PC-9 (cell line): ENCODE measurements at places on chromosomes 5 and 9.

GRCh38 chr5:58740956-58741355 is 158.1 kb downstream of the RAB3C start:
- DNase-seq: no peak

DNA sequence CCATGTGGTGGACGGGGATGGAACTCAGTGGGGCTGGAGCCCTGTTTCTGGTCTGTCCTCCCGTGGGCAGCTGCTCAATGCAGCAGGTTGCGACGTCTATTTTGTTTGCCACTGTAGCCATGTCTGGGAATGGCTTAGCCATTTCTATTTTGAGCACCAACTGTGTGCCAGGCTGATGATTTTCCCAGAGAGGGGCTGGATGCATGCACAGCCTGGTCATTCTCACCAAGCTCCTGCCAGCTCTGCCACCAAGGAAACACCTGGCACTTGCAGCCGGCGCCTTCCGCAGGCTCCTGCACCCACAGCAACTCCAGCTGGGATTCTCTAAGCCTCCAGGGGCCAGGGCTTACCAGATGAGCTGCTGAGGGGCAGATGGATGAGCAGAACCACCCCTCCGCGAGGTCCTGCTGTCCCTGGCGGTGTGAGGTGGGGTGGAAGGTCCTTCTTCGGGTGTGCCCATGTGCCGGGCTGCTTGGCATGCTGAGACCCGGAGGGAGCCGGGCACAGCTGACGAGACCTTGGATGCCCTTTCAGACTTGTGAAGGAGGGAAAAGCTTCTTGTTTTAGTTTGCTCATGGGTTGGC is 151.2 kb downstream of the RXRA start:
- no peak for DNase-seq

DNA sequence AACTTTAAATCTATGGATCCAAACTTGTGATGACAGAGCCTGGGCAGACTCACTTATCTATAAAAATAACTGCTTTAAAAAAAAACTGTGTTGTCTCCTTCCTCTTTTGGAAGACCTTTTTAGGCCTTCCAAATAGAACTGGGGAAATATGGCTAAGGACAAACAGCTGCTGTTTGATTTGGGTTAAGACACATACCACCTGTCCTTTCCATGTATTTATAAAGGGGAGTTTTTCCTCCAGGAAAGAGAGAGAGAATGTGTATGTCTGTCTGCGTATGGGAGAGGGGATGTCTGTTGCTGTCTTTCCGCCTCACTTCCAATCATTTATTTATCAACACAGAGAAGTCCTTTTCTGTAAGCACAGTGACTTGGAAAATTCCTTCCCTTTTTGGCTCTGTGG is 2.8 kb downstream of the ARHGEF37 start:
- no peak for DNase-seq

GRCh38 chr9:6543204-6543603 is 102.3 kb downstream of the GLDC start:
- DNase-seq: no peak

DNA sequence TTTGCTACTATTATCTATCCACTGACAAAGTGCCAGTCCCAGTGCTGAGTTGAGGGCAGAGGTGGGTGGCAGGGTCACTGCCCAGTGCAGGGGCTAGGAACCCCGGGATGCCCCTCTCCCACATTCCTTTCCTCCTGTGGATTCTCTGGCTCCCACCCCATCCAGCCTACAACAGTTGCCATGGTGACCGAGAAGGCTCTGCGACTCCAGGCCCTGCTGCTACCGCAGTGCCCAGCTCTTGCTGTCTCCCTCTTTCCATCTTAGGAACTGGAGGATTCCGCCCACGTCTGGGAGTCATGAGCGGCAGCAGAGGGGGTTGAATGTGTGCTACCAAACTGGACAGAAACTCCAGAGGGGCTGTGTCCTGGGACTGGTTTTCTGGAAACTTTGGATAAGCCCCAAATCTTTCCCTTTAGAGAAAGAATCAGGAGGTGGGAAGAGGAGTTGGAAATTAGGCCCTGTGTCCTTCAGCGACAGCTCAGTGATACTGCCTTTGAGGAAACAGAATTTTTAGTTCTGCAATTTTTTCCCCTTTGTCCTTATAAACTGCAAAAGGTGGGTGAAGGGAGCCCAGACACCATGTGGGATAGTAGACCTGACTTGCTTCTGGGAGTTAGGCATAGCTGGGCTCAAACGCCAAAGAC is 20.7 kb upstream of the C5orf47 start:
- no peak for DNase-seq

GRCh38 chr5:66747607-66748006 is 151.4 kb downstream of the MAST4 start:
- no peak for DNase-seq

DNA sequence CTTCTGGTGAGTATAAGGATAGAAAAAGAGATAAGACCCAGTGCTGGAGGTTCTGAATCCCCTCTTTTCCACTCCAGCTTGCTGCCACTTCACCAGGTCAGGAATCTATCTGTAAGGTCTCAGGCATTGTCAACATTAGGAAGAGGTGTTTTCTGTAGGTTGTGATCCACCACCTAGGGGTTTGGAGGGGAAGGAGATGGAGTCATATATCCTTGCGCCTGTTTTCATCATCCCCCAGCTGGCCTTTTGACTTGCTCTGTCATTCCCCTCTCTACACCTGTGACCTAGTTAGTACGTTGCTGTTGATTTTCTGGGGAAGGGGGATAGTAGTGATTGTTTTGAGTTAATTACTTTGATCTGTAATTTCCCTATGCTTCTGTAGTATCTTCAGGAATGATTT is 20.5 kb downstream of the SPINK5 start:
- no peak for DNase-seq

DNA sequence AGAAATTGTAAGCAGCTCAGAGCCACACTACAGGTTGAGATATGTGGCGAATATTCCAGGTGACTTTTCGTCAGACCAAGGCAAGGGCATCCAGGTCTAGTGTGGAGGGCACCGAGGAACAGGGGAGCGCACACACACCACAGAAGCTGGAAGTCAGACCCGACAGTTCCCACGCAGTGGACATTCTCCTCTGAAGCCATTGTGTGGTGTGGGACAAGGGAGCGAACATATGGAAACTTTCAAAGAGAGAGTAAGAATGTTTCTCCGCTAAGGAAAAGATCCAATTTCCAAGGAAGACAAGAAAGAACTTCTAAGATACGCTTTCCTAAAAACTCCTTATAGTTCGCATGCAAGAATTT is 141.4 kb upstream of the OTULINL start:
- DNase-seq: no peak

GRCh38 chr5:36904677-36905076 is 28.1 kb downstream of the NIPBL start:
- no peak for DNase-seq

DNA sequence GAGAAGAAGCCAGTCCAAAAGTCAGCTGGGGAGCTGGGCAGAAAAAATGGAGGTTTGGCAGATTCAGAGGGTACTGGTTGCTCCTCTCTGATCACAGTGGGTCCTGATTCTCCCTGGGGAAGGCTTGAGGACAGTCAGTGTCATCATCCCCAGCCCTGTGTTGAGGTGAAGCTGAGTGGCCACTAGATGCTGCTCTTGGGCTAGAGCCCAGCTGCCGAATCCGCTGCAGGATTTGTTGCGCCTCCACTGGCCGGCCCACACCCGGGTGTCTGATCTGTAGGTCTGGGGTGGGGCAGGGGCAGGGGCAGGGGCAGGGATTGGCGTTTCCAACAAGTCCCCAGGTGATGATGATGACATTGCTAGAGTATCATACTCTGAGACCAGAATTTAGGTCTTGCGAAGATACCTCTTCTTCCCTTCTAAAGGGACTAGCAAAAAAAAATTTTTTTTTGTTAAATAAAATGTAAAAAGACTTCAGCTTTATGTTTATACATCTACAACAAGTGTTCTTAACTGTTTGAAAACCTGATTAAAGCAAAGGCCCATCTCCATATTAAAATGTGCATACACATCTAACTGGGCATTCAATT is 106.8 kb downstream of the PDE6A start:
- peak; percentile 76 for DNase-seq

DNA sequence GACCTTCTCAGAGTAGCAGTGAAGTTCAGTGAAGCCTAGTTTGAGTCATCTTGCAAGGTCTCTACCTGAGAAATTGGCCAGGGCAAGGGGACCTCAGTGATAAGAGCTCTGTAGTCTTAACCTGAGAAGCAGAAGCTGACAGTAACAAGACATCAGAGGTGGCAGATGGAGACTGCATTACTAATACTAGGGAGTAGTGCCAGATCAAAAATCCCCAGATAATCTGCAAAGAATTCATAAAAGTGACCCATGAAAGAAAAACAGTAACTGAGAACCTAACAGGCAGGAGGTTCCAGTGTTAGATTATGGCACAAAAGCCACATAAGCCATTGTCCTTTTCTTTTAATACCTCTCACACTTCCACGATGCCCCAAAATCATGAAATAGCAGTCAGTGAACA is 175.5 kb downstream of the MUSK start:
- DNase-seq: no peak

GRCh38 chr5:122751293-122751782 is 23.5 kb upstream of the SNX2 start:
- peak; percentile 74 for DNase-seq

DNA sequence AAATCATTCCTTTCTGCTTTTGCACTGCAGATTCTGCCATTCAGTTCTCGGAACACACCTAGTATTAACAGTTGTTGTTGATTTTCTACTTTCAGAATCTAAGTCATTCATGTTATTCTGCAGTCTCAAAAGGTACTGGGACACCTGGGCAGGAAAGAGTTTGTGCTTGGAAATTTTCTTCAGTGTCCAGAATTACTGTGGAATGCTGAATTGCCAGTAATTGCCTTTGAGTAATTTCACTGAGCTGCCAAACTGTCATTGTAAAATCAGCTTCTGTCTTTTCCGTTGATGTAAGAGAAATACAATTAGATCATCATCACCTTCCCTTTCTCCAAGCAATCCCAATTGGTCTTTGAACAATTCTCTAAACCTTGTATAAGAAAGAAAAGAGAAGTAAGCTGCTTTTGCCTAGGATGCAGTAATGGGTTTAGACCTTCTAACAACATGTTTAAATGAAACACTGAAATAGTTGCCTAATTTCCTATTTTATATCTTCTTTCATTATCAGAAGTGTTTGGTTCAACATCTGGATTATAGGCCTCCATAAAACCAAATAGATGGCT is 75.7 kb upstream of the TGFBR1 start:
- DNase-seq: no peak

DNA sequence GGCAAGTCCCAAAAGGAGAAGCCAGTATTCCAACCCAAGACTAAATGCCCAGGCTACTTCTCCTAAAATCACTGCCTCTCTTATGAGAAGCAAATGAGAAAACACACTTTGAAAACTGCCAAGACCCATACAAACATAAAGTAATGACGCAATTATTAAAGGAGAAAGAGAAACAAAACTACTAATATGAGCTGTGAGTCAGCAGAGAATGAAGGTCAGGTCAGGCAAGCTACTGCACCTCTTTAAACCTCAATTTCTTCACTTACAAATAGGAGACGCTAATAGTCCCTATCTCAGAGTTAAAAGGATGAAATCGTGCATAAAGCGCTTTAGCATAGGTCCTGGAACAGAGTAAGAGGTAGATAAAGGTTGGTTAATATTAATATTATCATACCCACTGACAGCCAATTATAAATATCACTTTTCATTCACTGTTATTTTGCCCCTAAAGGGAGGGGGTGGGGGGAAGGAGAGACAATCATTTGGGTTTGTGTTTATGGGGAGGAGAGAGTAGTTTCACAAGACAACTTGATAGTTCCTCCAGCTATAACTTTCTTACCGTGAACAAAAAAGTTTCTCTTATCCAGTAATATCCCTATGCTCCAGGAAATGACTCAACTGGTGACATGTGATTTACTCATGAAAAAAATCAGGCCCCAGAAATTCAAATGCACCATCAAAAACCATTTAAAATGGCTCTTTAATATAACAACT is 3.6 kb downstream of the PSMB7 start:
- DNase-seq: peak; percentile 41

GRCh38 chr9:91359734-91360470 is 1.8 kb downstream of the AUH start:
- no peak for DNase-seq
